ENCODE measurements at places on chromosomes 7 and 10.

- no peak for DNase-seq
Observed at GRCh38 chr7:117322741-117323304, at the start of gene WNT2. Gene WNT2, minus strand, starts transcription at chr7:117323058. Its CDS starts 69 bp downstream, at chr7:117322989.

- DNase-seq: no peak
Observed at GRCh38 chr10:95569368-95569767, 8.2 kb upstream of the SORBS1 start.

DNA sequence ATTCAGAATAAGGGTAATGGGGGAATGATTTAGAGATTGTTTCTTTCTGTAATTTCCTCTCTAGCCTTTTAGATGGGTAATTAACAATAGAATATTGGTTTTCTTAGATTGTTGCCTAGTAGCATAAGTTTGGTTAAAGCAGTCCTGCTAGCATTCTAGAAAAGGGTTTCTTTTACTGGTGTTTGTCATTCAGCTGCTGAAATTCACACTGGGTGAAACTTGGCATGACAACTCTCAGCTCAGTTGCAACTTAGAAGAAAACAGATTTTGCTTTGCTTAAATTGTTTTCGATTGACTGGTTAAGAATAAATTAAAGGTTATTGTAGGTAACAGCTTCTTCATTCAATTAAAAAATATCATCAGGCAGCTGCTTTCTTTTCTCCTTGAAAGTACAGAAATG is 25.1 kb upstream of the PDK4 start:
- no peak for DNase-seq

DNA sequence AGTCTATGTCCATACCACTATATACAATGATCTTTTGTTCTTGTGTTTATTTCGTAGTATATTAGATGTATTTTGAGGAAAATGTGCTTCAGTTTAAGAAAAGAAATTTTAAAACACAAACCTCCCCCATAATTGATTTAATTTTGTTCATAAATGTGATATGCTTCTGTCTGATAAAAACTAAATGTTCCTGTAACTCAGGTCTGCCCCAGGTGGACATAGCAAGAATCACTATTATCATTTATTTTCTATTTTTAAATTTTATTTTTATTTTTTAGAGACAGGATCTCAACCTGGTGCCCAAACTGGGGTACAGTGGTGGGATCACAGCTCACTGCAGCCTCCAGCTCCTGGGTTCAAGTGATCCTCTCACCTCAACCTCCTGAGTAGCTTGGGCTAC is 43.2 kb downstream of the BEND7 start:
- DNase-seq: no peak

DNA sequence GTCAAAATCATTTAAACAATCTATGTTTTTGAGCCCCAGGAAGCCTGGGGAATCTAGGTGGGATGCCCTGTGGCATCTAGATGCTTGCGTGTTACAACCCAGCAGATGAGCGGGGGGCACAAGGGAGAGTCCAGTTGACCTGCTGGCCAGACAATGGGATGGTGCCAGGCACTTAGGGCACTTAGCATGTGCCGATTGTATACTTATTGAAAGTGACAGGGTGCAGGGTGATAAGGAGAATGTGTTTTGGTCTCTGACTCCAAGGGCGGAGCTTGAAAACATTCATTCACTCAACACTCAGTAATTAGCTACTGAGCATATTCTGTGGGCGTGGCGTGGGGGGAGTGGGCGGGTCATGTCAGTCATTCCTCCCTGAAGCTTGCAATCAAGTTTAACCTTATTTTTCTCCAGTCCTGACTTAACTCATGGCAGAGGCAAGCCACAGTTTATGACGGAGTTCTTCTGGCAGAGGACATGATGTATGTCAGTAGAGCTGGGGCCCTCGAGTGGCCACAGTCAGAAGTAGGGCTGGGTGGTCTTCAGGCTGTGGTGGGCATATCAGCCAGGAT is 115.1 kb downstream of the PRKCQ start:
- DNase-seq: no peak

DNA sequence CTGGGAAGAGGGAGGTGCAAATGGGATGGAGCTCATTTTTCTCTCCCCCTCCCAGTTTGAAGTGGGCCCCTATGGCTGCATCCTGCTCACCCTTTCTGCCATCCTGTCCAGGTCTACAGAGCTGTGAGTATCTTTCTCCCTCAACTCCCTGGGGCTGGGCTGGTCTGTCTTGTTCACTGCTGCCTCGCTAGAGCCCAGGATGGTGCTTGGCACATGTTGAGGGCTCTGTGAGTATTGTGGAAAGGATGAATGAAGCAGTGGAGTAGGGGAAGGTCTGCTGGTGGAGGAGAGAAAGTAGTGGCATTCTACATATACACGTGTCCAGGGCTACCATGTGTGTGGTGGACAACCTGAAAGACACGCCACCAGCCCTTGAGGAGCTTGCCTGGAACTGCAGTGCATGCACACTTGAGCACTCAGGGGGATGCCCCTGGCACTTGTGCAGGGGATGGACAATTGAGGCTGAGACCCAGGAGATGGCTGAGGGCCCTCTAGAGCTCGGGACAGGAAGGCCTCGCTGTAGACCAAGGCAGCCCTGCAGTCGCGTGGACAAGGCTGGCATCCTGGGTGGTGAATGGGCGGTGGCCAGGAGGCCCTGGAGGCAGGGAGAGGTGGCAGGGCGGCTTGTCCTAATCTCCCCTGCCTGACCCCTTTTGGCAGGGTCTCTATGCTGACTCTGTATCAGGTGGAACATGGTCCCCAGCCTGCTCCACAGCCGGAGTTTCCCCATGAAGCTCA is 52.3 kb upstream of the AQP1 start:
- no peak for DNase-seq

- no peak for DNase-seq
Observed at GRCh38 chr10:13453896-13454295, 74.9 kb downstream of the BEND7 start.

- no peak for DNase-seq
Observed at GRCh38 chr7:132882714-132883428, 199.0 kb downstream of the CHCHD3 start.
